ENCODE measurements at places on chromosomes 1 and 21.

GRCh38 chr1:240399381-240399780 lies 212.6 kb downstream of the GREM2 start:
- no peak for DNase-seq

DNA sequence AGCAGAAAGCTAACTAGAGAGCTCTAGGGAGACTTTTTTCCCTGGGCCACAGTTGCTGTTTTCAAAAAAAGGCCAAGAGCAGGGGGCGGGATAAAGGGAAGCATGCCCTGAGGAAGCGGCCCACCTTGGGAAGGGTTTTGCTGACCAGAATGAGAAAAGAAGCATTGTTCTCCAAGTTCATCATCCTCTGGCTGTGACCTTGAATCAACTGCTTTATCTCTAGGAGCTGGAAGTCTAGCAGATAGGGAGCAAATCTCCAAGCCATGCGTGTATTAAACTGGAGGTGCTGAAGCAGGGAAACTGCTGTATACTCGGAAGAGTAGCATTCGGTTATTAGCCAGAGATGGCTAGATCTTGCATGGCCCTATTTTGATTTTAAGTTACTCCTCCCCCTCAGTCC lies 64.8 kb downstream of the ATP2B4 start:
- DNase-seq: no peak

GRCh38 chr1:191888996-191889622 lies 269.2 kb upstream of the RGS18 start:
- no peak for DNase-seq

DNA sequence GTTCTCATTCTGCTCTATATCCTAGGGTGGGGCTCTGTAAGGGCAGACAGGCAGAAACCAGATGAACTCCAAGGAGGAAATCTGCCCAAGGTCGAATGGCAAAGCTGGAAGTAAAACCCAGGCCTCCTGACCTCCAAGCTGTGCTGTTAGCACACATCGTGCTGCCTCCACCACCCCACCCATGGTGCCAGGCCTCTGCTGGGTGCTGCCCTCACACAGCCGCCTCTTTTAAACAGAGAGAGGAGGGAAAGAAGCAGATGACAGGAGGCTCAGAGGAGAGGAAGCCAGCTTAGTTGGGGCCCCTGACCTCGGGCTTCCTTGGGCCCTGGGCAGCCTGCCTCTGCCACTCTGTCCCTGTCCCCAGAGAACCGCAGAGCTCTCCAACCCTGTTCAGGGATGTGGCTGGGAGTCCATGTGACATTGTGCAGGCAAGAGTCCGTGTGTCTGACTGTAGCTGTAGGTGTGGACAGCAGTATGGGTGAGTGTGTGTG lies 1.1 kb downstream of the SYNC start:
- DNase-seq: no peak

DNA sequence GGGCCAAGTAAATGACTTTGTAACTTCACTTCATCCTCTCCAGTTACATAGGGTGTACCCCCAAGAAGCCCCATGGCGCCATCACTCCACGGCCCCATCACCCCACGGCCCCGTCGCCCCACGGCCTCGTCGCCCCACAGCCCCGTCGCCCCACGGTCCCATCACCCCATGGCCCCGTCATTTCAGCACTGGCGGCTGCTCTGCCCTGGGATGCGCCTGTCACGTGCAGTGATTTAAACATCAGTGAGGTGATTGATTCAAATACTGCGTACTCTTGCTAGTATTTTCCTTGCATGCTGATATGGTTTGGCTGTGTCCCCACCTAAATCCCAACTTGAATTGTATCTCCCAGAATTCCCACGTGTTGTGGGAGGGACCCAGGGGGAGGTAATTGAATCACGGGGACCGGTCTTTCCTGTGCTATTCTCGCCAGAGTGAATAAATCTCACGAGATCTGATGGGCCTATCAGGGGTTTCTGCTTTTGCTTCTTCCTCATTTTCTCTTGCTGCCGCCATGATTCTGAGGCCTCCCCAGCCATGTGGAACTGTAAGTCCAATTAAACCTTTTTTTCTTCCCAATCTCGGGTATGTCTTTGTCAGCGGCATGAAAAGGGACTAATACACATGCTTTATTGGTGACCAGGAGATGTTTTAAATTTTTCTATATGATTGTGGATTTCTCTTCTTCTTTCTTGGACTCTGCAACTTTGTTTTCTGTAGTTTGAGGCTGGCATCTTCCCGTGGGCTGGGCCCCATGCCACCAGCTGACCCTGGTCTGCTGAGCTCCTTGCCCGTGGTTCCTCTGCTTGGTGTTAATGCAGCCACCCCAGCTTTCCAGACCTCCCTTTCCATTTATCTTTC lies 50.1 kb upstream of the PCBP3 start:
- DNase-seq: no peak

GRCh38 chr1:7460807-7461206 lies 310.3 kb upstream of the VAMP3 start:
- no peak for DNase-seq

Measured in activated T-cell treated with anti-CD3 and anti-CD28 coated beads for 48 hours (primary cell).